NCI-H446 treated with DMSO at 0.1 percent for 48 hours (cell line): ENCODE measurements at places on chromosomes 5 and 9.
A peak's percentile ranks its signal among the peaks of the same experiment; 100 is the strongest.

DNA sequence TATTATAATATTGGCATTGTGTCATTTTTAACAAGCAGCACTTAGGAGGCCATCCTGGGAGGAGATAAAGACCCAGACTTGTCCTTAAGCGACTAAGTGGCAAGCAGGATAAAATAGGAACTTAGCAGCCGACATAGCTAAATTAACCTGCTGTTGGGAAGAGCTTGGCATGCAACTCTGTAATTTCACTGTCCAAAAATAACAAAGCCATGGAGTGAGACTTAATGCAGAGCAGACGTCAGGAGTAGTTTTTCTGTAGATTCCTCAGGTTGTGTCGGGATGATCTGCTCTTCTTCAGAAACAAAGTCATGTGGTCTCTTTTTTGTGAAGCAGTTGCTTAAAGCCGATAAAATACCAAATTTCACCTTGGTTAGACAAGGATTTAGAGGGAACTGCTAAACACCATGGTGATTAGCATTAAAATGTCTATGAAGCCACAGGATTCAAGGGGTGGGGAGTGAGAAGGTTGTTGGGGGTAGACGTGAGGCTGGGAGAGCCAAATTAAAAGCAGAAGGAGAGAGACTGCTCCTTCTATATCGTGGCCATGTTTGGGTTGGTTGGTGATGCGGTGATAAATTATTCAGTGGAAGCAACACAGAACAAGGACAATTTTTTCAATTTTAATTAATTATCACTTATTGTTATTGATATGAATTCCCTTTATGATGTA, 303.0 kb downstream of the CSNK1G3 start:
- DNase-seq: peak; percentile 41

DNA sequence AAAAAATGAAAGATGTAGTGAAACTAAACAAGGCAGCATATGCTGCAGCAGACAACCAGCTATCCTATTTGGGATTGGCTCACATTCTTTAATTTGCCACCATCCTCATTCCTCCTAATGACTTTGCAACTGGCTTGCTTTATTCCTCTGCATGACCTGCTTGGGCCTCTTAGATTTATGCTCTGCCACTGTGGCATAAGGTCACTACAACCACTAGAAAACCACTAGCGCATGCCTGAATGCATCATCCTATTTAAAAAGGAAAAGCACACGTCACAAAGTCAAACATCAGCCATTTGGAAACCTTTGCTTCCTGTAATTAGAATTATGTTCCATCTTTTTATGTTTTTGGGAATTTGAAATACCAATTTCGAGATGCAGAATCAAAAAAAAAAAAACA, 40.8 kb upstream of the CCDC152 start:
- no peak for DNase-seq

GRCh38 chr5:154408811-154409210, 37.0 kb upstream of the SAP30L start:
- DNase-seq: peak; percentile 12

GRCh38 chr9:4424891-4425290, 65.4 kb upstream of the SLC1A1 start:
- DNase-seq: no peak

DNA sequence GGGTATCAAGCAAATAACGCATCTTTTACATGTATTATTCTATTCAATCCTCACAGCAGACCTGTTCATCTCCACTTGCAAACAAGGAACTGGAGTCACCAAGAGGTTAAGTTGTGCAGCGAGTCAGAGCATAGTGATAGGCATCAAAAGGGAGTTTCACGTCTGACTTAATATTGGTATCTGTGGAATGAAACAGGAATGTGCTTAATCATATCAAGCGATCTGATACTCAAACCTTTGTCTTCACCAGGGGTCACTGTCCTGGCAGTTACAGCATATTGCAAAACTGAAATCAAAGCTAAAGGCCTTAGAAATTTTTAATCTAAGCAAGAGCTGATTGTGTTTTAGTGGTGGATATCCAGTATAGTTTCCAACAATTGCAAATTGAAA, 271.6 kb downstream of the PLK2 start:
- no peak for DNase-seq

DNA sequence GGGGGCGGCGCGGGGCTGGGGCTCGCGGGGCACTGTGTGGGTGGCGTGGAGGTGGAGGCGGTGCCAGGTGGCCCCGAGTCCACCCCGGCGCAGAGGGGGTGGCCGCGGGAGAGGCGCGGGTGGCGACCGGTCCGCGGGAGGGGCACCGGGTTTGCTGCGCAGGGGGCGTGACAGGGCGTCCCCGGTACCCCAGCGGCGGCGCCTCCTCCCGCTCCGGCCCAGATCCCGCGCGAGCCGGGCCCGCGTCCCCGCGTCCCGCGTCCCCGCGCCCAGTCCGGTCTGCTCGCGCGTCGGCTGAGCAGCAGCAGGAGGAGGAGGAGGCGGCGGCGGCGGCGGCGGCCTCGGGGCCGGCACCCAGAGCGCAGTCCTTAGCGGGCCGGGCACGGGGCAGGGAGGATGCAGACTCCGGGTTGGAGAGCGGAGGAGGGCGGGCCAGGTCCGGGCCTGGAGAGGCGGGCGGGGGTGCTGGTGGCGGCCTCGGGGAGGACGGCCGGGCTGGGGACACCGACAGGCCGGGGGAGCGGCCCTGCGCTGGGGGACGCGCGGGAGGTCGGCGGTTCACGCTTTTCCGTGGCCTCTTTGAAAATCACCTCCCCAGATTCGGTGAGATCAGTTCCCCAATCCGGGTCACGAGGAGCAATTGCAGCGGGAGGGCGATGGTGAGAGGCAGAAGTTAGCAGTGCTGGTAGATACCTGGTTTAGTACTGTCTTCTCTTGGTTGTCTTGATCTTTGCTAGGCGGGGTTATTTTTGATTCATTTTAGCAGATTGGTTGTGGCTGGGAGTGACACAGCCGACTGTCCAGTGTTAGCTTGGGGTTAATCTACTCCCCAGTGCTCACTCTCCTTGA, 1.7 kb downstream of the TRIO start:
- peak; percentile 75 for DNase-seq

DNA sequence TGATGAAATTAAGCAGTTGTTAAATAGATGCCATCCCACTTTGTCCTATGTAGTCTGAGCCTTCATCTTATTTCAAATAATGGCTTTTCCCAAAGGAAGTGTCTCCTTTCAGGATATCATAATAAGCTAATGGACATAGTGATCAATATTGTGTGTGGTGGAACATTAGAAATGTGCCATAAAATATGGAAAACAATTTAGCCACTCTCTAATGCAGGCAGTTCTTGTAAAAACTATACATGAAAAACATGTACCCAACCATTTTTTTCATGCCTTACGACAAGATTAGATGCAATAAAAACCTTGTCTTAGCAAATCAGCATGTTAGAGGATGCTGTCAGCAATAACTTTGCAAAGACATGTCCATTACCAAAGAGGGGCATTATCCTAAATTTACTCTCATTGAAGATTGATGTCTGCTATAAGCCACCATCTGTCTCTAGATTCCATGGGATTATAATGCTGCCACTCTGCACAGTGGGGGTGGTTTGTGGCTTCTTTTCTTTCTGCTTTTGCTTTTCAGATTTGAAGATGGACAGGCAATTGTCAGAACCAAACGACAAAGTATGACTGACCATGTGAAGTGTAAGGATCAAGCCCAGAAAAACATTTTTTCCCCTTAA, 724.0 kb upstream of the ZNF608 start:
- DNase-seq: peak; percentile 8

- DNase-seq: no peak
These were observed 5.0 kb downstream of the FAM163B start for GRCh38 chr9:133604214-133604613.

DNA sequence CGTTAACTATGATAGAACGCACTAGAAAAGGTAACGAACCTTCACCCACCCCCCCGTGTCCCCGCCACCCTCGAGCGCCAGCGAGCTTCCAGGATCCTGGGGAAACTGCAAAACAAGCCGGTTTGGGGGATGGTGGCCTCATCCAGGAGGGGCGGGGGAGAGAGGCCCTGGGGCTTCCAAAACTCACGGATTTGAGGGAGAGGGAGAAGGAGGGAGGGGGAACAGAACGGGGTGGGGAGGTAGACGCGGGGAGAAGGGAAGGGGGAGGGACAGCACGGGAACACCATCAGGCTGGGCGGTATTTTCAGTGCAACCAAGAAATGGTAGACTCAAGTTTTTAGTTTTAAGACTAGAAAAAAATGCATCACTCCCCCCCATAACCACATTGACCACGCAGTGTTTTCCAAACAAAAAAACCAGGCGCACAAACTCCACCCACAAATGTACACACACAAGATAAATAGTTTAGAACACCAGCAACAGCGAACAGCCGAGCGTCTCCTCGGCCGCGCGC, 1.4 kb downstream of the NRARP start:
- DNase-seq: no peak

DNA sequence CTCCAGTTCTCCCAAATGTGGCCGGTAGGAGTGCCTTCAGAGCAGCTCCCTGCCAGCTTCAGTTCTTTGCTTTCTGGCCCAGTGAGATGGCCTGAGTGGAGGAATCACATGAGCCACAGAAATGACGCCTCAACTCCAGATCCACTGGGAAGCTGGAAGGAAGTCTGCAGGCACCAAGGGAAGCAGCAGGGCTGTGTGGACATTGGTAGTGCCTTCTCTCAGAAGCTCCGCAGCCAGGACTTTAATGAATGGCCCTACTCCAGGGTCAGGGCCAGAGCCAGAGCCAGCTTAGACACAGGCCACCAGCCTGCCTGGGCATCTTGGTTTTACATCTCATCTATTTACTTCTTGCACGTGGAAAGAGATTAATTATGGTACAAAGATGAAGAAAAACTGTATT, 12.0 kb upstream of the PSMB7 start:
- DNase-seq: no peak

DNA sequence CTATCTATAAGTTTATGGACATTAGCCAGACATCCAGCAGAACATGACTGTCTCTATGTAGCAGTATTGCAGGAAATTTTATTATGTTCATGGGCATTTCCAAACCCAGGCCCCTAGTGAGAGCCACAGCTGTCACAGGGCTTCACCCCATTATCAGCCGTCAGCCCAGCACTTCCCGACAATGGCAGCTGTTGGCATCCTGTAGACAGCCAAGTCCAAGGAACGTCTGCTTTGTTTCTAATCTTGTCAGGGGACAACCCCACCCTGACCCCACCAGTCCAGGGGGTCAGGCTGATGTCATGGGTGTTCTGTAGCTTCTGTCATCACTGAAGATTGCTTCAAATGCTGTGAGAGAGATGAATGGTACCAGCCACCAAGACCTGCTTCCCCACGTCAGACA, 565.3 kb upstream of the BRINP1 start:
- DNase-seq: no peak

DNA sequence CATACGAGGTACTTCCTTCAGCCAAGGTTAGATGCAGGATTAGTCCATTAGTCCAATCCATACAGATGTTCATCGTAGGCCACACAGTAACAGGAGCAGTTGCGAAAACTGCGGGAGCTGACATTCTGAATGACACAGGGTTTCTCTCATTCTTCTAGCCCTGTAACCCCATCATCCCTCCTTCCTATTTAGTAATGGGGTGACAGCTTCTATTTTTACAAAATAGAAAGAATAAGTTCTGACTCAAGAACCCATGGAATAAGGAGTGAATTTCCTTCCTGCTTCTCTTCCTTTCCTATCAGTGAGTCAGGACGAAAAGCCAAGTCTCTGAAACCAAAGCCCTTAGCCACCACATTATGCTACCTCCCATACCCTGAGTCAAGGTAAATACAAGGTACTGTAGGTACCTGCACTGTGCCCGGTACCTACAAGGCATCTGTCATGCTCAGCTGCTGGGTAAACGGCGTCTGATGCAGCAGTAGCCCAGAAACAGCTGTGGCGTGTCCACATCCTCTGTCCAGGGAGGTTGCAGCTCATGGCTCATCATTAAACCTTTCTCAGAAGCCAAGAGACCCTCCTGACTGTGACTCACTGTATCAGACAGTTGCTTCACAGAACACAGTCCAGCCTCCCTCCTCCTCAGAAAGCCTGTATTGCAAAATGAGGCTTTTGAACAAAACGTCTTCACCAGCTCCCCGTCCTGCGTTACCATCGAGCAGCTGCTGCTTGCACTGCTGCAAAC, 84.2 kb downstream of the ESM1 start:
- DNase-seq: no peak

DNA sequence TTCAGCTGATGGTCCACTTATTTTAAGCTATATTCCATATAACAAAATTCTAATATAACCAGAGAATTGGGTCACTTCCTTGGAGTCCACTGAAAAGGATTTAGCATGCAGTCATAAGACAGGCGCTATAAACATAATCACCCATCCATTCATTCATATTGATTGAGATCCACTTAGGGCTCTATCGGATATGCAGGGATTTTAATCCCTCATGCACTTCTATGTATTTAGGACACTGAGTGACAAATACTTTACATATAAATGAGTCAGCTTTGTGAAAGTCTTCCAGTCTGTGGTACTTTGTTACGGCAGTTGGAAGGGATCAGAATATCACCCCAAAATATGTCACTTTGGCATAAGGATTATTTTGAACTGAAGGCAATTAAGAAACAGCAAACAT, 127.3 kb upstream of the ZNF608 start:
- no peak for DNase-seq

GRCh38 chr5:52356311-52356918, 431.3 kb upstream of the ITGA1 start:
- DNase-seq: peak; percentile 42

DNA sequence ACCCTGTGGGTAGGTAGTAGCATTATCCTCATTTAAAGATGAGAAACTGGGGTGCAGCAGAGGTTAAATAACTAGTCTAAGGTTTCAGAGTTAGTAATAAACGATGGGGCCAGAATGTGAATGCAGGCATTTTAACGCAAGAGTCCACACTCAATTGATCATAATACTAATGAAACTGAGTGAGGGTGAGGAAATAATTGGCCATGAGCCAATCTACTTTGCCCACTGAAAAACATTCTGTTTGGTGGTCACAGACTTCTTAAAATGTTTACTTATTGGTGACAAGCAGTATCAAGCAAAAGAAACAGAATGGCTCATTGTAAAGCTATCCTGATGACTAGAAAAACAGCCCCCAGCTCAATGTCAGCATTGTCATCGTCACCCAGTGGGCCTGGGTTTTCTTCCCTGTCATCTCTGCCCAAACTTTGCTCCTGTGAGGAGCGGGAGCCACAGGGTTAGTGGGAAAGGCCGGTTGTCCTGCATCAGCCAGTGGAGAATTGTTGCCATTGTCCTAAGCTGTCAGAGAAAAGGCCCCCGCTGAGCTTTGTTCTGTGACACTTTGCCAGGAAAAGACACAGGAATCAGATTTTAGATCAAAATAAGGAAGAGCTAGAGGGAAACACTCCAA, 77.3 kb upstream of the MAN2A1 start:
- DNase-seq: no peak

DNA sequence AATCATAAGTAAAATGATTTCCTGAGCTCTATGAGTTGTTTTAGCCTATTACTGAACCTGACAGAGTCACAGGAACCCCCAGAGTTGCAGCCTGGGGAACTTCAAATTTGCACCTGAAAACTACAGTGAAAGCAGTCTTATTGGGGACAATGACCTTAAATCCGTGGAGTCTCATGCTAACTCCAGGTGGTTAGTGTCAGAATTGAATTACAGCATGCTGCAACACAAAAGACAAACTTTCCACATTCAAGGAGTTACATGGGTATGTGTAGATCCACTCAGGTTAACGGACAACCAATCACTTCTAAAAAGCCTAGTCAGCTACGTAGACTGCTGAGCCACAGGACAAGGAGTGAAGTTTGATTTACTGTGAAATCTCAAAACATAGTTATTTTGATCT, 49.7 kb downstream of the PLPP1 start:
- no peak for DNase-seq

- no peak for DNase-seq
These were observed 44.2 kb downstream of the ITGA1 start for GRCh38 chr5:52831786-52832511.
